ENCODE measurements at places on chromosomes 16 and 17.

GRCh38 chr17:17567631-17568030, 23.9 kb downstream of the PEMT start:
- DNase-seq, result peak; percentile 93

DNA sequence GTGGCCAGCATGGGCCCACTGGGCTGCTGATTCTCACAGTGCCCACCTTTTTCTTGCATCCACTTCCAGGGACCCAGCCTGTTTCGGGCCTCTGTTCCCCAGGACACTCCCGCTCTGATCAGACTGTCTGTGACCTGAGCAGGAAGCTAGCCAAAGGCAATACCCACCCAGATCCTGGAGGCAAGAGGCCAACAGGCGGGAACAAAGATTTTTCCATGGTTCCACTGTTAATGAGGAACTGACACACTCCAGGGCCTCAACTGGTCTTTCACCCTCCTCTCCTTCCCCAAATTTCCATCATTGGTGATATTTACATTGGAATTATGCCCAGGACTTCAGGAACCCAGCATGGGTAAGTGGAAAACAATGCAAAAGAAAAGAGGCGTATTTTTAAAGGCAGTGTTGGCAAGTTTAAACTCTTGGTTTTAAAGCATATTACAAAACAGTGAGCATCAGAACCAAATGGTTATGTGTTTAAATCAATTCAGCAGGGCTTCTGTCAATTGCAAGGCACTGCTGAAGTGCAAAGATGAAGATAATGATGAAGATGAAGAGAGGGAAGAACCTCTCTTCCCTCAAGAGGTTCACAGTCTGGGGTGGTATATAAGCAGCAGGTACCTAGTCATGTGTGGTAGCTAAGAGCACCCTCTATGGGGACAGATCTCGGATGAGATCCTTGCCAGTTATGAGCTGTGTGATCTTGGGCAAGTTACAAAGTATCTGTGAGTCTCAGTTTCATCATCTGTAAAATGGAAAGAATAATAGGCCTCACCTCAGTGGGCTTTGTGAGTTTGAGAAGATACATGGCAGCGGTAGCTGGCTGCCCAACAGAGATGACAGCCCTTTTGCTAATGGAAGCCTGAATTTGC, 14.4 kb upstream of the ATP2A3 start:
- peak; percentile 32 for DNase-seq

- no peak for DNase-seq
Observed at GRCh38 chr17:81128774-81129173, 36.5 kb upstream of the PVALEF start.

GRCh38 chr16:51113236-51114125, 37.6 kb downstream of the SALL1 start:
- DNase-seq, result no peak

- no peak for DNase-seq
Observed at GRCh38 chr17:34757611-34758010, 178.2 kb downstream of the TMEM132E start.

GRCh38 chr17:5468075-5468473, 708 bp downstream of the DHX33 start:
- DNase-seq, result no peak

DNA sequence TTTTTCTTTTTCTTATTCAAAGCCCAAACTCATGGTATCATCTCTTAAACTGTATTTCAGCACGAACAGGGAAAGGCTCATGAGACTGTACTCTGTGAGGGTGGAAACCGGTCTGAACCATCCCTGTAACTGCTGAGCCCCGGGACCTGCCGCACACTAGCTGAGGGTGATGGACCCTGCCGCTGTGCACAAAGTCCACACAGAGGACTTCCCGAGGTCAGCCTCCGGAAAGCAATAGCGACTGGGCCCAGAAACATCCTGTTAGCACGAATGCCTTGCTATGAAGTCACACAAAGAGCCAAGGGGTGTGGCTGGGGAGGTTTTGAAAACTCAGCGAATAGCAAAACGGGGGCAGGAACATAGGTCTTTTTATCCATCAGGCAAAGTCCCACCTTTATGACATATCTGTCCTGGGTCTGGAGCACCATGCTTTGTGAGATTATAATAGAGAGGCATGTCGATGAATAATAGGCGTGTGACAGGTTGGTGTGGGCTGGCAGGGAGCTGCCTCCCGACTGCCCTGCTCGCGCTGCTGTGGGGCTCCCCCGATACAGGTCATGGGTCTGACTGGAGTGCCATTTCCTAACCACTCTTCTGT, 33.4 kb downstream of the CDK5R1 start:
- DNase-seq, result no peak

GRCh38 chr16:1832838-1833454, 5.9 kb downstream of the FAHD1 start:
- DNase-seq, result no peak

GRCh38 chr17:82923366-82924113, 83.7 kb upstream of the ZNF750 start:
- peak; percentile 42 for DNase-seq

- no peak for DNase-seq
Observed at GRCh38 chr16:88994695-88995094, 17.7 kb upstream of the CBFA2T3 start.

DNA sequence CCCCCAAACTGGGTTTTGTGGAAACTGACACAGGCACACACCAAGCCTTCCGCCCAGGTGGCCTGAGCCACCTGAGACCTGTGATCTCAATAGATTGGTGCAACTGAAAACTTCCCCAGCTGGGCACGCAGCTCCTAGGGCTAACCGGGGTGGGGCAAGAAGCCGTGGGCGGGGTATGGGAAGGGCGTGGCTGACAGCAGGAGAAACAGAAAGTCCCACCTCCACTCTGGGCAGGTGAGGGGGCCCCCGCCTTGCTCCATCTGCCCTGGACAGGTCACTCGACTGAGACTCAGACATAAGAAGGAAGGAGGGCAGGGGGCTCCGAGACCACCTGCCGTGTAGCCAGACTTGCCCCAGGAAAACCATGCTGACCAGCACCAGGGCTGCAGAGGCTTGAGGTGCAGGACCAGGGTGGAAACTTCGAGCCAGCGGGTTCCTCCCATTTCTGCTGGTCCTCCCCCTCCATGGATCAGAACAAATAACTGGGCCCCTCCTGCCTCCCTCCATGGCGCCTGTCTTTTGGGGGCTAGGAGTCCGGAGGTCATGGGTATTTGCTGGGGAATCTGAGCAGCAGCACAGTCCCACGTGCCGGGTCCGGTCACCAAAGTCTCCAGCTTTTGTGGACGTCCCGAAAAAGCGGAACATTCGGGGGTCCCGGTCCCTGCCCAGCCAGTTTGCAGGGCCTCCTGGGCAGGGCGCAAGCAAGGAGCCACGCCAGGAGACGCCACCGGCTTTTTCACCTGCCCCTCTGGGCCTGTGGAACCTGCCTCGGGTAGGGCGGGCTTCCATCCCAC, 1.3 kb downstream of the TIMP2 start:
- DNase-seq, result peak; percentile 47

- DNase-seq, result no peak
Observed at GRCh38 chr16:52350031-52350642, 196.8 kb downstream of the TOX3 start.

GRCh38 chr17:44623070-44623725, 33.1 kb upstream of the MEIOC start:
- no peak for DNase-seq

GRCh38 chr16:3651461-3652372, 2.8 kb upstream of the DNASE1 start:
- no peak for DNase-seq
